ENCODE measurements at places on chromosomes 2 and 18.

DNA sequence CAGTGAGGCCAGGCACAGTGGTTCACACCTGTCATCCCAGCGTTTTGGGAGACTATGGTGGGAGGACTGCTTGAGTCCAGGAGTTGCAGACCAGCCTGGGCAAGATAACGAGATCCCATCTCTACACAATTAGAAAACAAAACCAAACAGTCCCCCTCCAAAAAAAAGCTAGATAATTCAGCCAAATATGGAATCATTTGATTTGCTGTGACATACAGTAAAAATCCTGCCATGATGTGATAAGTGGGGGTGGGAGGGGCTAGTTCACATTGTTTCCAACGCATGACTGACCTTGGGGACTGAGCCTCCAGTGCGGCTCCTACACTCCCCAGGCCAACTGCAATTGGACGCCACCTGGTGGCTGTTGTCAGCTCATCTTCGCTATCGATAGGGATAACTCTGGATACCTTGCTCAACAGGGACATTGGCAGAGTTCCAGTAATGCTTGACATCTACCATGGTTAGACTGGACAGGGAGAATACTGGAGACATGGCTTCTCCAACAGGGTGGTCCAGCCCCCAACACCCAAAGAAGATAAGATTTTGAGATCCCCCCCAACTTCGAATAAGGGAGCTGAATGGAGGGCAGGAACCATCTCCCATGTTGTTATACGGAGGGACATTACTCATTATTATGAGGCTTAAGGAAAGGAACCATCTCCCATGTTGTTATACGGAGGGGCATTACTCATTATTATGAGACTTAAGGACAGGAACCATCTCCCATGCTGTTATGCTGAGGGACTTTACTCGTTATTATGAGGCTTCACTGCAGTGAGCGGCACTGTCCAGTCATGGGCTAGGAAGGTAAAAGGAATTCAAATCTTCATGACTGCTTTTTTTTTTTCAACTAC lies 135.9 kb downstream of the TGIF1 start:
- peak; percentile 84 for DNase-seq

DNA sequence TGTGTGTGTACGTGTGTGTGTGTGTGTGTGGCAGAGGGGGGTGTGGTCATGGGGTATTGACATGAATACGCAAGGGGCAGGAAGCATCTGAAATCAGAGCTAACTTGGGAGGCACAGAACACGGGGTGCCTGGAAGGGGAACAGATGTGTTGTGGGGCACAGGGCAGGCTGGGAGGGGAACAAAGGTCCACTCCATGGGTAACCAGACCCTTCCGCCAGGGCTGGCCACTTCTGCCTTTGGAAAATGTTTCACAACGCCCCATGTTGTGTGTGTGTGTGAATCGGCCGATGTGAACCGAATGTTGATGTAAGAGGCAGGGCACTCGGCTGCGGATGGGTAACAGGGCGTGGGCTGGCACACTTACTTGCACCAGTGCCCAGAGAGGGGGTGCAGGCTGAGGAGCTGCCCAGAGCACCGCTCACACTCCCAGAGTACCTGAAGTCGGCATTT lies at the start of gene SLC11A1:
TSS of gene SLC11A1 (plus strand) at position 358 of the 451 bp plus-strand sequence. CDS start 96 bp downstream, outside the sequence.
- DNase-seq = no peak

DNA sequence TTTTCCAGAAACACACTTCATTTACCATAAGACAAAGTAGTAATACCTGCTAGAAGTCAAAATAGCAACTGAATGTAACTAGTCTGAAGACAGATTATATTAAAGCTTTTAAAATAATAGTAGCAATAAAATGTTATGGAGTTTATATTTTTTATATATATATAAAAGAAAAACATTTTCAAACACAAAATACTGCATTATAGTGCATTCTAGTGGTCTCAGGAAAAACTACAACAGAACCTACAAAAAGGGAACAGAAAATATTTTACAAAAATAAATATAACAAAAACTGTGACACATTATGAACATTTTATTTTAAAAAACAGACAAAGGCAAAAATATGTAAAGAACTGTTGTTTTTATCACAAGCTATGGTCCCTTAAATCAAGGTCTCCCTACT lies 48.0 kb downstream of the STRN start:
- DNase-seq = no peak

GRCh38 chr2:10079266-10079869 lies 843 bp downstream of the CYS1 start:
- DNase-seq = no peak

- no peak for DNase-seq
These were observed 5.1 kb downstream of the HS1BP3 start for GRCh38 chr2:20645761-20646160.

GRCh38 chr18:23450022-23450421 lies 3.1 kb upstream of the RIOK3 start:
- no peak for DNase-seq

Data from iPS DF 6.9 (cell line).